Endothelial cell of umbilical vein (primary cell): ENCODE measurements at places on chromosomes 4 and X. TPM values are rescaled to one million over a fixed set of nuclear protein-coding genes. Genes with fewer than 3 reads are reported as not detected.
A peak's percentile ranks its signal among the peaks of the same experiment; 100 is the strongest.

GRCh38 chr4:104217526-104217925 is 277.2 kb downstream of the CXXC4 start:
- DNase-seq, result no peak

Gene NLGN3
- total RNA-seq, result 0.40 and 0.85 TPM in 2 replicates

GRCh38 chr4:165369522-165369921 is 9.3 kb upstream of the CPE start:
- no peak for DNase-seq

Gene TLR8
- total RNA-seq, result not detected in 2 replicates

Gene GATA1
- total RNA-seq, result not detected in 2 replicates

DNA sequence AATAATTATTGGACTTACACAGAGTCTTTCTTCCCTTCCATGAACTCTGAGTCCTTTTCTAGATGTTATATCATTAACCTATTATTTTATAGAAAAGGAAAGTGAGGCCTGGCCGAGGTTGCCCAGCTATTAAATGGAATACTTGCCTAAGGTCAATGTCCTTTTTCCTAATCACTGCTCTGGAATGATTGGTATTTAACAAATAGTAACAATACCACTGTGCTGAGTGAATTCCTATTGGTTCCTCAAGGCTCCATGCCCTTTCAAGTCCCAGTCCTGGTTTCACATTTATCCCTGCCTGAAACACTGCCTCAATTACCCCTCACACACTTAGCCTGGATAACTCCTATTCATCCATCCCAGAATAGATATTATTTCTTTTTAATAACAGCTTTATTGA is 6.2 kb downstream of the TCEAL9 start:
- peak; percentile 57 for DNase-seq

- DNase-seq, result no peak
Measured at GRCh38 chr4:163922302-163922701, 427.8 kb downstream of the TMA16 start.
